Activated T-helper 1 cell treated with anti-CD3 and anti-CD28 coated beads, Interleukin-12 subunit alpha, Interleukin-12 subunit beta, Interleukin-2, Interleukin-4 antibody, amounts not matched to agents 30 ng/mL and 10 ng/mL and 1 ng/mL, durations not matched to agents 14 hours and 24 hours and 36 hours (primary cell): ENCODE measurements at places on chromosomes 3 and 15. TPM values are rescaled to one million over a fixed set of nuclear protein-coding genes. Genes with fewer than 3 reads are reported as not detected.

- peaks cover 56% of the 10 kb centered on the region for H3K4me1 ChIP-seq
- H3K27me3 ChIP-seq = no peaks in the 10 kb centered on the region
Observed at GRCh38 chr15:90530250-90531051, 728 bp downstream of the CRTC3 start.

Gene ROBO2
- total RNA-seq = not detected in 2 replicates

DNA sequence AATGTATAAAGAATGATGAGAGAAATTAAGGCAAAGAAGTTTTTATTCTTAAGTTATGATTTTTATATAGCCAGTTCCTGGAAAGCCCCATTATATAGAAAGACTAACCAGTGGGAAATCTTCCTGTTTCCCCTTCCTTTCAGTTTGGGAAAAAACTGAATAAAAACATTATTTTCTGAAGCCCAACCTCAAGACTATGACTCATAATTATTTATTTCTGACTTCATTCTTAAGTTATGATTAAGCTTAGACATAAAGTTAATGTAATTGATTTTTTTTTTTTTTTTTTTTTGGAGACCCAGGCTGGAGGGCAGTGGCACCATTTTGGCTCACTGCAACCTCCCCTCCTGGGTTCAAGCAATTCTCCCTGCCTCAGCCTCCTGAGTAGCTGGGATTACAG is 55.8 kb downstream of the TRPC1 start:
- no peak for DNase-seq
- H3K4me1 ChIP-seq = no peaks in the 10 kb centered on the region
- H3K36me3 ChIP-seq = no peaks in the 10 kb centered on the region

GRCh38 chr15:31326875-31327668 is 437 bp downstream of the KLF13 start:
- H3K36me3 ChIP-seq = peaks cover 24% of the 10 kb centered on the region
- no peaks in the 10 kb centered on the region for H3K27me3 ChIP-seq
- H3K27ac ChIP-seq = no peak overlapping the region
- peak overlapping the region; percentile 53 for H3K4me3 ChIP-seq
- H3K4me1 ChIP-seq = peaks cover 67% of the 10 kb centered on the region
- no peak for DNase-seq

DNA sequence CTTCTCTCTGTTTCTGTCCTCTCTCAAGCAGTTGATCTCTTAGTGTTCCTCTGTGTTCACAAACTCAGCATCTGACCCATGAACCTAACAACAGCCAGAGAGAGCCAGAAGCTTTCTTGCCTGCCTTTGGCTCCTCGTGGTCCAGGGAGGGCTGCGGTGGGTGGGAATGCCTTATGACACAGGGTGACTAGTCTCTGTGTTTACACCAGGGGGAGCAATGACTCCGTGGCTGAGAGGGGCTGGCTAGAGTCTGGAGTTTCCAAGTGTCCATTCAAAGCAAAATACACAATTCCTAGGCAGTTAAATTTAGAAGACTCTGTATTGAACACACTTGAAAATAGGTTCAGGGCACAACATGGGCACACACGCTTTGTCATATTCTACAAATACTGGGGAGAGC is 370.0 kb upstream of the FRG2C start:
- H3K27ac ChIP-seq = no peak overlapping the region
- H3K4me1 ChIP-seq = no peaks in the 10 kb centered on the region
- DNase-seq = no peak
- no peaks in the 10 kb centered on the region for H3K36me3 ChIP-seq
- peaks cover 2% of the 10 kb centered on the region for H3K27me3 ChIP-seq

Gene TYRO3
- total RNA-seq = 2.6 and 3.0 TPM in 2 replicates

Gene FGF7
- total RNA-seq = not detected in 2 replicates

Gene CNTN3
- not detected in 2 replicates for total RNA-seq

DNA sequence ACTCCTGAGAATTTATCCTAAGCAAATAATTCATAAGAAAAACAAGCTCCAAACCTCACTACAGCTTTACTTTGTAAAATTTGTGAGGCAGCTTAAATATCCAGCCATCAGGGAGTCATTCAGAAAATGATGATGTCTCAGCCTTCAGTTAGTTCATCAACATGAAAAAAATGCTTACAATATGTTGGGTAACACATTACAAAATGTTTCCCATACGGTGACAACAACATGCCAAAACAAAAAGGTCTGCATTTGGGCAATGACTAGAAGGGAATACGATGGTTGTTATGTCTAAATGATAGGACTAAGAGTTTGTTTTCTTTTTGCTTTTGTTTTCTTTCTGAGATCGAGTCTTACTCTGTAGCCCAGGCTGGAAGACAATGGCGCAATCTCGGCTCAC is 47.0 kb upstream of the CFAP161 start:
- no peak for DNase-seq
- no peak overlapping the region for H3K4me3 ChIP-seq
- peaks cover 16% of the 10 kb centered on the region for H3K27me3 ChIP-seq
- no peak overlapping the region for H3K27ac ChIP-seq
- H3K36me3 ChIP-seq = no peaks in the 10 kb centered on the region

DNA sequence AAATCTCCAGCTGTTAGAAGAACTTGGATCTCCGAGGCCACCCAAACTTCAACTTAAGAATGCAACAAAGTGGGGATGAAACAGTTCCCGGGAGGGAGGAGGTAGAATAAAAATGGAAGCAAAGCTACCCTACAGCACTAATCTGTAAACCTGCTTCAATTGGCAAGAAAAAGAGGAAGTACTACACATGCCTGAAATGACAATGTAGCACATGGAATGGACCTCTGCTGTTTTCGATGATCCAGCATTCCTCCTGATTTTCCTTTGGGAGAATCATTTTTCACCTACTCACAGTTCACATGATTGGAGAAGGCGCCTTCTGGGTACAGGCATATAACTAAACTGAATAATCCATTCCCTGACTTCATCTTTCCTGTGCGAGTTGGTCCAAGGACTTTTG is 1081.5 kb downstream of the FHIT start:
- DNase-seq = no peak
- no peak overlapping the region for H3K4me3 ChIP-seq
- peaks cover 10% of the 10 kb centered on the region for H3K4me1 ChIP-seq
- H3K27ac ChIP-seq = no peak overlapping the region
- no peaks in the 10 kb centered on the region for H3K27me3 ChIP-seq

DNA sequence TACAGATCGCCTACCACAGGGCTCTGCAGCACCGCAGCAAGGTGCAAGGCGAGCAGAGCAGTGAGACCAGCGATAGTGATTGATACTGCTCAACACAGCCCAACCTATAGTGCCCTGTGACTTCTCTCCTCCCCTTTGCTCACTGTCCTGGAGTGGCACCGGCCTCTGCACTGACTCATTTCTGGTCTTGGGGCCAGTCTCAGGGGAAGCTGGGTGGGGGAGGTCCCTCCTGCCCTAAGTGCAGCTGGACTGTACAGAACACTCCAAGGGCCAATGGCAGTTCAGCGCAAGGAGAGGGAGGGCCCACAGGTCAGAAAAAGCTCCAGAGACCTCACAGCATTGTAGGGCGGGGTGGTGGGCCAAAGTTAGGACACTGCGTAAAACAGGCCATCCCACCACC is 2.5 kb upstream of the OGG1 start:
- H3K4me1 ChIP-seq = peaks cover 47% of the 10 kb centered on the region
- no peak overlapping the region for H3K4me3 ChIP-seq
- no peak for DNase-seq
- H3K36me3 ChIP-seq = peaks cover 54% of the 10 kb centered on the region
- H3K27me3 ChIP-seq = no peaks in the 10 kb centered on the region

- no peaks in the 10 kb centered on the region for H3K36me3 ChIP-seq
- no peak overlapping the region for H3K4me3 ChIP-seq
- DNase-seq = no peak
- H3K4me1 ChIP-seq = no peaks in the 10 kb centered on the region
Observed at GRCh38 chr3:68148447-68148846, 494.0 kb upstream of the SUCLG2 start.

Gene ATP10A
- 42.8 and 47.9 TPM in 2 replicates for total RNA-seq

GRCh38 chr3:71064291-71064955 is 519.1 kb downstream of the FOXP1 start:
- DNase-seq = peak; percentile 59
- peaks cover 39% of the 10 kb centered on the region for H3K4me1 ChIP-seq
- no peak overlapping the region for H3K27ac ChIP-seq
- no peak overlapping the region for H3K4me3 ChIP-seq

Gene DNAH12
- 0.17 TPM in 1 of 2 replicates, not detected in the other for total RNA-seq

- H3K36me3 ChIP-seq = no peaks in the 10 kb centered on the region
- peaks cover 56% of the 10 kb centered on the region for H3K27me3 ChIP-seq
- DNase-seq = no peak
- H3K4me1 ChIP-seq = peaks cover 13% of the 10 kb centered on the region
Observed at GRCh38 chr3:98731720-98732285, 31.3 kb upstream of the ST3GAL6 start.

DNA sequence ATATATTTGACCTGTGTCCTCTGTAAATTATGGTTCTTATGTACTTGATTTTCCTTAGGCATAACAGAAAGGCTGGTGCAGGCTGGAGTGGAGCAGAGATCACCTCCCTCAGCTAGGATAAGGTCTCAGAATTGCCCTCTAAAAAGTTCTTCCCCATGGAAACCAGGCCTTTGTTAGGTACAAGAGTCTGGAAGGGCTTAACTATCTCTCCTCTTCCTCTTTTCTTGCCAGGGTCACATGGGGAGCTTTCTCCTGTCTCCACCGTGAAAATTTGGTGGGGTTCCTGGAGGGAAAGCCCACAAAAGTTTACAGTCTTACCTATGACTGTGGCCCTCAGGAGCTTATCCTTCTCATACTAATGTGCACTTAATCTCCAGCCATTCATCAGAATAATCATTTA is 633.2 kb downstream of the MCTP2 start:
- no peak overlapping the region for H3K27ac ChIP-seq
- no peak for DNase-seq
- H3K27me3 ChIP-seq = no peaks in the 10 kb centered on the region
- H3K4me3 ChIP-seq = no peak overlapping the region
- no peaks in the 10 kb centered on the region for H3K4me1 ChIP-seq

DNA sequence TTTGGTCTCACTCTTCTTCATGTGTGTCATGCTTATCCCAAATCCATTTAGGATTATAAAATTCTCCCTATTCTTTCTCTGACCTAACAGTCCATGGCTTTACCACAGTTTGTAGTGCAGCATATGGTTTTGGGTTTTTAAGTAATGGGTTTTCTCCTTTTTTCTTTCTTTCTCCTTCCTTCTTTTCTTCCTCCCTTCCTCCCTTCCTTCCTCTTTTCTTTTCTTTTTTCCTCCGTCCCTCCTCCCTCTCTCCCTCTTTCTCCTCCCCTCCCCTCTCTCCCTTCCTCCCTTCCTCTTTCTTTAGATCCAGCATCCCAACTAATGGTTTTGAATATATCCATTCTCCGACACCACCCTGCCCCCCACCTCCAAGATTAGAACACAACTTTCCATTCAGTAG is 118.9 kb downstream of the RBPMS2 start:
- no peak overlapping the region for H3K4me3 ChIP-seq
- peaks cover 3% of the 10 kb centered on the region for H3K36me3 ChIP-seq
- no peaks in the 10 kb centered on the region for H3K27me3 ChIP-seq
- peaks cover 5% of the 10 kb centered on the region for H3K4me1 ChIP-seq
- no peak for DNase-seq

- no peak overlapping the region for H3K4me3 ChIP-seq
- no peaks in the 10 kb centered on the region for H3K27me3 ChIP-seq
- no peak overlapping the region for H3K27ac ChIP-seq
Observed at GRCh38 chr3:120615847-120616609, 19.9 kb downstream of the NDUFB4 start.

GRCh38 chr15:80849308-80849707 is 70.1 kb downstream of the CEMIP start:
- peaks cover 7% of the 10 kb centered on the region for H3K27me3 ChIP-seq
- H3K4me3 ChIP-seq = no peak overlapping the region
- H3K4me1 ChIP-seq = no peaks in the 10 kb centered on the region
- no peak for DNase-seq
- no peaks in the 10 kb centered on the region for H3K36me3 ChIP-seq

GRCh38 chr3:7618606-7619005 is 757.7 kb downstream of the GRM7 start:
- no peak overlapping the region for H3K4me3 ChIP-seq
- H3K36me3 ChIP-seq = no peaks in the 10 kb centered on the region
- H3K4me1 ChIP-seq = no peaks in the 10 kb centered on the region

DNA sequence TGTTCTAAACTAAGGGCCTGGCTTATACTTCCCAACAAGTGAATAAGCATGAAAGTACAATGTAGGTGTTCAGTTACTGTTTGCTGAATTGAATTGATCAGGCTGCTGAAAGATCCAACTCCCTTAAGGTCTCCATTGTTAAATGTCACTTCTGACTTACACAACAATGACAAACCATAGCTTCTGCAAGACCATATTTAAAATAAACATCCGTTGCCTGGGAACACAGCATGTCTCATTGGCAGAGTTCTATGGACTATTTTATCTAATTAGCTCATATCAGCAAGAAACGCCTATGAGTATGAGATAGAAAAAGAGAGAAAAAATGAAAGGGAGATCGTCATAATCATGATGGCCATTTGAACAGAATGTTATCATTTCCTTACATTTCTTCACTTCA is 605.4 kb downstream of the FGF12 start:
- H3K4me3 ChIP-seq = no peak overlapping the region
- H3K36me3 ChIP-seq = no peaks in the 10 kb centered on the region
- no peak overlapping the region for H3K27ac ChIP-seq
- H3K27me3 ChIP-seq = no peaks in the 10 kb centered on the region

- no peak overlapping the region for H3K4me3 ChIP-seq
- peaks cover 2% of the 10 kb centered on the region for H3K36me3 ChIP-seq
- no peak for DNase-seq
- no peaks in the 10 kb centered on the region for H3K27me3 ChIP-seq
Observed at GRCh38 chr3:171541181-171541580, 81.0 kb upstream of the TNIK start.

Gene LCMT2
- total RNA-seq = 15.4 and 15.7 TPM in 2 replicates

GRCh38 chr3:32414522-32415202 is 23.0 kb downstream of the CMTM7 start:
- peaks cover 19% of the 10 kb centered on the region for H3K36me3 ChIP-seq
- peak overlapping the region; percentile 86 for H3K27ac ChIP-seq
- H3K27me3 ChIP-seq = no peaks in the 10 kb centered on the region
- peaks cover 81% of the 10 kb centered on the region for H3K4me1 ChIP-seq
- H3K4me3 ChIP-seq = peak overlapping the region; percentile 53

Gene CD200
- 141 TPM in 2 replicates for total RNA-seq

GRCh38 chr3:152770296-152770695 is 64.6 kb upstream of the P2RY1 start:
- H3K27ac ChIP-seq = no peak overlapping the region
- no peaks in the 10 kb centered on the region for H3K27me3 ChIP-seq
- no peak for DNase-seq
- H3K4me3 ChIP-seq = no peak overlapping the region
- no peaks in the 10 kb centered on the region for H3K36me3 ChIP-seq
- H3K4me1 ChIP-seq = no peaks in the 10 kb centered on the region

Gene SLC28A1
- not detected in 2 replicates for total RNA-seq

Gene FANCD2OS
- not detected in 2 replicates for total RNA-seq
